ENCODE measurements at places on chromosomes 7 and 10.

DNA sequence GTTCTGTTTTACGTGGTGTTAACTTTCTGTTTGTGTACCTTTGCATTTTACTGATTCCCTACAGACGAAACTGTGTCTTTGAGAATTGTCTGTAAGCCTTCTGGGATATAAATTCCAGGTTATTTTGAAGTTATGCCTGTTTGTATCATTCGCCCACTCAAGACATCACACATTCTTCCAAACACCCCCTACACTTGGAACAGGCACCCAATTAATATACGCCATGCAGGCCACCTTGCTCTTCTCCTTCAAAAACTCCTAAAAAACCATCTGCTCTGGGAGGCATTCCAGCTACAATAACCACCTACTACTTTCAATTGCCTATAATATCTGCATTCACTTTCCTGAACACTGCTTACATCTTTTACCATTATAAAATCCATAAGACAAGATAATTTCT, 453.3 kb downstream of the DGKB start:
- DNase-seq = no peak

DNA sequence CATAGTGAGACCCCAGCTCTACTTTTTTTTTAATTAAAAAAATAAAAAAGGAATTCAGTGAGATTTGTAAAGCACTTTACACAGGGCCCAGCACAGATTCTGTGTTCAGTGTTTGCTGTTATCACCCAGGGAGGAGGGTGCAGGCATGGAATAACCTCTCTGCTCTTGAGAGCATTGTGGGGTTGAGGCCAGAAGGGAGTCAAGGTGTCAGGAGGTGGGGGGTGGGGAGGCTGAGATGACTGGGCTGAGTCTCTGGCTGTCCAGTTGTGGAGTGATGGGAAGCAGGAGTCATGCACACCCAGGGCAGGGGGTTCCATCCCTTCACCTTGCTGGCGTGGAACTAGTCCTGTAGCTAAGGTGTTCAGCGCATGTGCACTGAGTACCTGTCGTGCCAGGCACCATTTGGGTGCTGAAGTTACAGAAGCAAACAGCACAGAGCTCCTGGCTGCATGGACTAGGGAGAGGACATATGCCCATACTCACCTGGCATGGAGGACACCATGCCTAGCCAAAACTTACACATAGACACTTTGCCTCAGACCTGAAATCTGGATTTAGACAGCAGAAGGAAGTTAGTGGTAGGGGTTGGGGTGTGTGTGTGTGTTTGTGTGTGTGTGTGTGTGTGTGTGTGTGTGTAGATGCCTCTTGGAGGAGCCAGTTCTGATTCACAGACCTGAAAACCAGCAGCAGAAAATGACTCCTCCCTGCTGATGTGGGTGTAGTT, 69.2 kb upstream of the LRRC4 start:
- DNase-seq = no peak

DNA sequence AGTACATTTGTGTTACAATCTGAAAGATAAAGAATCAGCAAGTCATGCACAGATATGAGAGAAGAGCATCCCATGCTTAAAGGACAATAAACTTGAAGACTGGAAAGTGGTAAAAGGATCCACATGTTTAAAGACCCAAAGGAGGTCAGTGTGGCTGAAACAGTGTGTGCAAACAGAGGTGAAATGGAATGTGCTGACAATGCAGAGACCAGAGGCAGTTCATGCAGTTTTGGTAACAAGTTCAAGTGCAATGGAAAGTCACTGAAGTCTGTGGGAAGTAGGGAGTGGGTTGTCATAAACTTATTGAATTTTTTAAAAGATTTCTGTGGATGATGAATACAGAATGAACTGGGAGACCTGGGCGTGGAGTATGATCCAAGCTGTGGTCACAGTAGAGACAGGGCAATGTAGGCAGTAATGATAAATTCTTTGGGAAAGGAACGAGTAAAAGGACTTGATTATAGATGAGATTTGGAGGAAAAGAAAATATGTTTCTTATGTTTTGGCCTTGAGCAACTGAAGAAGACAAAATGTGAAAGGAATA, 408.0 kb downstream of the HGF start:
- DNase-seq = no peak

- DNase-seq = no peak
Measured at GRCh38 chr7:2516194-2516555, 3.4 kb upstream of the LFNG start.

DNA sequence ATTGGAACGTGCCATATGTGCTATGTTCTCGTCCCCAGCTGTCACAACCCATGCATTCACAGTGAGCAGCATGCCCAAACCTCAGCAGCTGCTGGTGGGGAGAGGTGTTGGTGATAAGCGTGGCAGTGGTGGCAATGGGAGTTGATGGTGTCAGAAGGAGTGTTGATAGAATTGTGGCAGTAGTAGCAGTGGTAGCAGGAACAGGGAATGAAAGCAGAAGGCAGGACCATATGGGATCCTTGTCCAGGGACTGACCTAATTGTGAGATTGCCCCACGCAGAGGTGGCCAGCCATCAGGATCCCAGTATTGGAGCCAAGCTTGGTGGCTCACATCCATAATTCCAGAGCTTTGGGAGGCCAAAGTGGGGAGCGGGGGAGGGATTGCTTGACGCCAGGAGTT, 276.3 kb downstream of the GALNT17 start:
- no peak for DNase-seq

DNA sequence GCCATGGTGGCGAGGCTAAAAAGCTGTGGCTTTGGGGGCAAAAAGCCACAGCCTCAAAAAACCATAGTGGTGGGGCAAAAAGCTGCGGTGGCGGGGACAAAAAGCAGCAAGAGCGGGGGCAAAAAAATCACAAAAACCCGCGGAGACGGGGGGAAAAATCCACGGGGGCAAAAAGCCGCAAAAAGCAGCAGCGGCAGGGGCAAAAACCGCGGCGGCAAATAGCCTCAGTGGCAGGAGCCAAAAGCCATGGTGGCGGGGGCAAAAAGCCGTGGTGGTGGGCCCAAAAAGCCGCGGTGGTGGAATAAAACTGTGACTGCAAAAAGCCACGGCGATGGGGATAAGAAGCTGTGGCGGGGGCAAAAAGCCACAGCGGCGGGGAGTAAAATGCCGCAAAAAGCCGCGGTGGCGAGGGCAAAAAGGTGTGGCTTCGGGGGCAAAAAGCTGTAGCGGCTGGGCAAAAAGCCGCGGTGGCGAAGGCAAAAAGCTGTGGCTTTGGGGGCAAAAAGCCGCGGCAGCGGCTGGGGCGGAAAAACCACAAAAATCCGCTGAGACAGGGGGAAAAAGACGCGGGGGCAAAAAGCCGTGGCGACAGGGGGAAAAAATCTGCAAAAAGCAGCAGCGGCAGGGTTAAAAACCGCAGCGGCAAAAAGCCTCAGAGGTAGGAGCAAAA, 526.6 kb downstream of the ZNF33B start:
- DNase-seq = no peak

DNA sequence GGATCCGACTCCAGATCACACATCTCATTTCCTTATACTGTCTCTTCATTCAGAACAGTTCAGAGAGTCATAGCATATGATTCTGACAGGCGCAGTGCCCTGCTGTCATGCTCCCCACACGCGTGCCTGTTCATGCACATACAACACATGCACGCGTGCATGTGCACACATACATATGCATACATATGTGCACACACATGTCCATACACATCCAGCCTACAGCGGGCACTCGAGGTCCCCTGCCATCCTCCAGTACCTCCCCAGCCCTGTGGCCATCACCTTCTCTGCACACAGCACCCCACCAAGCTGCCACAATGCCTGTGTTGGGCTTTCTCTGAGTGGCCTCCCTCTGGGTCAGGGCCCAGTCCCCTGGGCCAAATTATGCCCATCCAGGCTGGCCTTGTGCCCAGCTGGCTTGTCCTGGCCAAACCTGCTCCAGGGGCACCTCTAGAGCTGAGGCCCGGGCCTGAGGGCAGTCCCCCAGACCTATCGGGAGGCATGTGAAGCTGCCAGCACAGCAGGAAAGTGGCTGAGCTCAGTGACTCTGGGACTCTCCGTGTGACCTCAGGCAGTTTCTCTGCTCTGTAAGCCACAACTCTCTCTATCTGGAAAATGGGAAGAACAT, 49.4 kb upstream of the RET start:
- DNase-seq = no peak

DNA sequence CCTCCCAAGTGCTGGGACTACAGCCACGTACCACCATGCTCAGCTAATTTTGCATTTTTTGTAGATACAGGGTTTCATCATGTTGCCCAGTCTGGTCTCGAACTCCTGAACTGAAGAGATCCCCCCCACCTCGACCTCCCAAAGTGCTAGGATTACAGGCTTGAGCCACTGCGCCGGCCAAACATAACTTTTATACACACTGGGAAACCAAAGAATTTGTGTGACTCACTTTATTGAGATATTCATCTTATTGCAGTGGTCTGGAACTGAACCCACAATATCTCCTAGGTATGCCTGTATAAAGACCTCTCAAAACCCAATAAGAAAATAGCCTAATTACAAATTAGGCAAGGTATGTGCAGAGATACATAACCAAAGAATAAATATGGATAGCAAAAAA, 182.6 kb upstream of the FEZF1 start:
- no peak for DNase-seq

- no peak for DNase-seq
Measured at GRCh38 chr7:70040970-70041766, 442.9 kb downstream of the AUTS2 start.

GRCh38 chr7:45460379-45460778, 113.8 kb upstream of the ADCY1 start:
- no peak for DNase-seq

DNA sequence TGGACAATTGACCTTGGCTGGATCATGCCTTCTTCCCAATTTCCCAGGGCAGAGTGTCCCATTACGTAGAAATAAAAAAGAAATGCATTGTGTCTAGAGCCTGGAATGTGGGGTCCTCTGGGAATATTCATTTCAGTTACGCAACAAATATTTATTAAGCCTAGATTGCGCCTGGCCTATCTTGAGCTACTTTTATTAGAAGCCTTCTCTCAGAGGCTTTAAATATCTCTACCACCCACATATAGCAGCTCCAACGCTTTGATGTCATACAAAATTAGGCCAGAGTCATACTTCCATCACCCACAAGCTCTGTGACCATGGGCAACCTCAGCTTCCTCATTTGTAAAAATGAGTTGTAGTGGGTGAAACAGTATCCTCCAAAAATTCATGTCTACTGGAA, 24.9 kb upstream of the CARD11 start:
- DNase-seq = peak; percentile 20

DNA sequence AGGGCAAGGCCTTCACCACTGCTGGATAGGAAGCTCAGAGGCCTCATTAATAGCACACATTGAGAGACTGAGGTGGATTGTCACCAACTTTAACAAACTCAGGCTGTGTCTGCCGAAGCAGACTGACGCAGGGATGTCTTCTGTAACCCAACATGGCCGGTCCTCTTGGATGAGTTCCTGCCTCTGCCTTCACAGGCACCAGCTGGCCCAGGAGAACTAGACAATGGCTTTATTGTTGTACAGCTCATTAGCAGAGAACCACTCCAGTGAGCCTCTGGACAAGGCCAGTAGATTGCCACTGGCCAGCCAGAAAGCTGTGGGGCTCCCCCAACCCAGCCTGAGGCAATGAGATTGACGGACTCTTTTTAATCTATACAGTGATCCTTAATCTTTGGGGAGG, 9.4 kb downstream of the NODAL start:
- no peak for DNase-seq

DNA sequence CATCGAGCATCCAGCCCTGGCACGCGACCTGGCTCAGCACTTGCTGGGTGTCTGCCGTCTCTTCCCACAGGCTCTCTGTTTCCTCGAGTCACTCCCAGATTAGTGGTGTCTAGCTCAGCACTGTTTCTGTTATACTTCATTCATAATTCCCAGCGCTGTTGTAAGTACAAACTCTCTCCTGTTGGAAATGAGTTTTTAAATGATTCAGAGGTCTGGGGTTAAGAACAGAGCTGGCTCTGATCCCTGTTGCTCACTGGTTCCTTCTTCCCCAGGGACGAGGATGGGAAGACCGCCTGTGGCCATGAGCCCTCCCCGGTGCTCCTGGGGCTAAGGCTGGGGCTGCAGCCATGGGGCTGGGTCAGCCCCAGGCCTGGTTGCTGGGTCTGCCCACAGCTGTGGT, 17.3 kb upstream of the C10orf95 start:
- no peak for DNase-seq

DNA sequence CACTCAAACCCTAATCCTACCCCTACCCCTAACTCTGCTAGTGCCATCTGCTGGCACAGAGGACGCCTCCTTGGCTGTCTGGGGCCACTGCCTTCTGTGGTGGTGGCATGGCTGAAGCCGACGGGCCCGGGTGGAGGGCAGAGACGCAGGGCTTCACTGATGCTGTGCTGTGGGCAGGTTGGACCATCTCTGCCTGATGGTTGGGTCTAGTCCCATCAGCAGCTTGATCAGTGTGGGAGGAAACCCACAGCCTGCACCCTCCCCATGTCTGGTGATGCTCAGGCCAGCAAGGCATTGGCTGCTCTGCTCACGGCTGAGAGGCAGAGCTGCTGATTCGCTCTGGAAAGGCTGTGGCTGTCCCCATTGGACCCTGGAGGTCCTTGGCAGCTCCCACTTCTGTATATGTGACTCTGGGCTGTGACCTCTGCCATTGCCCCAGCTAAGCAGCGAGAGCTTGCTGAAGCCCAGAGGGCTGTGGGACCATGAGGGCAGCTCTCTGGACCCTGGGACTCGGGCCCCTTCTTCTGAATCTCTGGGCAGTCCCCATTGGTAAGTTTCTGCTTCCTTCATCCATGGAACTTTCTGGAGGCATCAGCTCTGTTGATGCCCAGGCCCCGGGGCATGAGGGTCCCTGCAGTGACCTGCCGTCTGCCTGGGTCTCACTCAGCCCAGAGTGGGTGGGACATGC, at the start of gene SCART1:
SCART1 (plus strand) TSS at position 430 of the 688 bp plus-strand sequence; CDS start at position 483, 53 bp downstream.
- no peak for DNase-seq

GRCh38 chr10:46218921-46219320, 67.9 kb upstream of the ANTXRL start:
- no peak for DNase-seq

DNA sequence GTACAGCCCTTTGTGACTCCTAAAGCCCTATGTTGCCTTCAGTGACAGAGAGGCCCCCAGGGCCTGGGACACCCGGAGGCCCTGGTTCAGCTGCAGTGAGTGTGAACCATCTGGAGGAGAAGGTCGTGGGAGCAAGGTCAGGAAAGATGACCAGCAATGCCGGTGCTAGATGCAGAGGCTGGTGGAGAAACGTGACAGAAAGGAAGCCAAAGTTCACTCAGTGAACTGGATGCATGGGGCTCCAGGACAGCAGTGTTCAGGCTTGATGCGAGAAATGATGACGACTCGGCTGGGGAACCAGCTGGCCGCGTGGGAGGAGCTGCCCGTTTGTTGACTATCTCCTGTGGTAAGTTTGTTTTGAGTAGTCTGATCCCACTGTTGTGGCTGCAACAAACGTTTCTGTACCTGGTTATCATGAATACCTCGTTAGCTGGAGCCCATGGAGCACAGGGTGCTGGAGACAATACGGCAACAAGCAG, 54.1 kb upstream of the MKRN1 start:
- DNase-seq = no peak

DNA sequence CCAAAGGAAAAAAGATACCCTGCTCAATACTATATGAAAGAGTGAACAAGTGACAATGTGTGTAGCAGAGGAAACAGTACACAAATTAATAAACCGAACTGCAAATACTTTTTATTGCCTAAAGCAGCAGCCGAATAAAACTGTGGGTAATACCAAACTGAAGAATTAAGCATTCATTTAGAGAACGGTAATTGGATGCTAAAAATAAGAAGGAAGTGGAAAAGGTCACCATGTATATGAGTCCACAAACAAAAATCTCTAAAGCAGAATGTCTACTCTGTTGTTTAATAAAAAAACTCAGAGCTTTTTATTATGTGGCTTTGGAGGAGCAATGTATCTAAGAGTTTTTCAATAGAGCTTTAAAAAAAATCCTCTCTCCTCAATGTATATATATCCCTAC, 87.9 kb downstream of the ETV1 start:
- no peak for DNase-seq
